Left ventricle myocardium inferior (tissue), 1 donor: ENCODE measurements at places on chromosomes 11 and 22. TPM values are rescaled to one million over a fixed set of nuclear protein-coding genes. Genes with fewer than 3 reads are reported as not detected.

- H3K36me3 ChIP-seq = no peaks in the 10 kb centered on the region
- no peak overlapping the region for H3K4me3 ChIP-seq
- no peaks in the 10 kb centered on the region for H3K27me3 ChIP-seq
- H3K27ac ChIP-seq = no peak overlapping the region
- no peak for DNase-seq
Observed at GRCh38 chr11:35971841-35972422, 28.1 kb downstream of the LDLRAD3 start.

DNA sequence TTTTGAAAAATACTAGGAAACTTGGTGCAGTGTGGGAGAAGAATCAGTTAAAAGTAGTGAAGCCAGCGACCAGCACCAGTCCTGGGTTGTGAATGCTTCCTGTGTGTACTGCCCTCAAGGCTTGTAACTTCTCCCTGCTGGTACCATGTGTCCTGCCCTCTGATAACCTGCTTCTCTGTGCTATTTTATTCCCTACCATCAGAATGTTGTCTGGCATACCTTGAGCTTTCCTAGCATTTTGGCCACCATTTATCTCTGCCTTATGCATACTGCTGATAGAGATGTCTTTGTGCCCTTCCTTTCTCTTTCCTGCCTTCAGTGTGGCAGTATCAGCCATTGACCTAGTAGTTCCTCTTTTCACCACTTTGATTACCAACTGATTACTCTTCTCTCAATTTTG is 2.0 kb downstream of the GTF2H1 start:
- H3K4me3 ChIP-seq = peak overlapping the region; percentile 91
- H3K27ac ChIP-seq = peak overlapping the region; percentile 41
- H3K4me1 ChIP-seq = peaks cover 77% of the 10 kb centered on the region
- peaks cover 19% of the 10 kb centered on the region for H3K36me3 ChIP-seq

Gene GRM5
- not detected for total RNA-seq

- H3K27me3 ChIP-seq = no peaks in the 10 kb centered on the region
- H3K27ac ChIP-seq = no peak overlapping the region
- H3K4me1 ChIP-seq = no peaks in the 10 kb centered on the region
- DNase-seq = no peak
- no peak overlapping the region for H3K4me3 ChIP-seq
- no peaks in the 10 kb centered on the region for H3K36me3 ChIP-seq
Observed at GRCh38 chr11:40302669-40303068, 1156.8 kb downstream of the LRRC4C start.

GRCh38 chr22:47151490-47151889 is 389.0 kb downstream of the TBC1D22A start:
- H3K4me3 ChIP-seq = no peak overlapping the region
- no peak for DNase-seq
- H3K36me3 ChIP-seq = no peaks in the 10 kb centered on the region
- peaks cover 20% of the 10 kb centered on the region for H3K4me1 ChIP-seq
- no peaks in the 10 kb centered on the region for H3K27me3 ChIP-seq
- H3K27ac ChIP-seq = no peak overlapping the region

DNA sequence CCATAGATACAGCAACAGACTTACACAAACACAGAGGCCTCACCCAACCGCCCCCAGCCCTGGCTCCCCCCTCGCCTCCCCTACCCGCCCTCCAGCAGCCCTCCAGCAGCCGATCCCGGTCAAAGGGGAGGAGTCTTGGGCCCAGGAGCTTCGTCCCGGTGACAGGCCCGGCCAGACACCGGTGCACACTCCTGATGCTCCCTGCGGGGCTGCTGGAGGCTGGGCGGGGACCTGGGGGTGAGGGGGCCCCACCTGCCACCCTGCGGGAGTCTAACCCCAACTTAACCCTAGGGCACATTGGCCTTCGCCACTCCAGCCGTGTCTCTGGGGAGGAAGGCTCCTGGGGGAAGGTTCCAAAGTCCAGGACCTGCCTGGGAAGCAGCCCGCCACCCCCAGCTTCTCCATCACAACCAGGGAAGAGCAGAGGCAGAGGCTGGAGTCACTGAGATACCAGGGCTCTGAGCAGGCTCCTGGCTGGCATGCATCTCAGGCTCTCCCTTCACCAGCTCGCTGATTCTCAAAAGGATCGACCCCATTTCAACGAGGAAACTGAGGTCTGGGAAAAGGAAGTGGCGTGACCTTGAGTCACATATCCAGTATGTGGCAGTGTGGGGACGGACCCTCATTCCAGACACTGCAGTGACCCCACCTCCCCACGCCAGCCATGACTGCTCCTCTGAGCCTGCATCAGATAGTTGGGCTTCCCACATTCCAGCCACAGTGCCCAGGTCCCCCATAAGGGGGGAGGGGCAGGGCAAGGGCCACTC is 14.4 kb downstream of the BCL9L start:
- no peak for DNase-seq
- peaks cover 21% of the 10 kb centered on the region for H3K36me3 ChIP-seq
- H3K4me3 ChIP-seq = peak overlapping the region; percentile 63
- H3K27ac ChIP-seq = peak overlapping the region; percentile 96
- H3K4me1 ChIP-seq = peaks cover 100% of the 10 kb centered on the region

DNA sequence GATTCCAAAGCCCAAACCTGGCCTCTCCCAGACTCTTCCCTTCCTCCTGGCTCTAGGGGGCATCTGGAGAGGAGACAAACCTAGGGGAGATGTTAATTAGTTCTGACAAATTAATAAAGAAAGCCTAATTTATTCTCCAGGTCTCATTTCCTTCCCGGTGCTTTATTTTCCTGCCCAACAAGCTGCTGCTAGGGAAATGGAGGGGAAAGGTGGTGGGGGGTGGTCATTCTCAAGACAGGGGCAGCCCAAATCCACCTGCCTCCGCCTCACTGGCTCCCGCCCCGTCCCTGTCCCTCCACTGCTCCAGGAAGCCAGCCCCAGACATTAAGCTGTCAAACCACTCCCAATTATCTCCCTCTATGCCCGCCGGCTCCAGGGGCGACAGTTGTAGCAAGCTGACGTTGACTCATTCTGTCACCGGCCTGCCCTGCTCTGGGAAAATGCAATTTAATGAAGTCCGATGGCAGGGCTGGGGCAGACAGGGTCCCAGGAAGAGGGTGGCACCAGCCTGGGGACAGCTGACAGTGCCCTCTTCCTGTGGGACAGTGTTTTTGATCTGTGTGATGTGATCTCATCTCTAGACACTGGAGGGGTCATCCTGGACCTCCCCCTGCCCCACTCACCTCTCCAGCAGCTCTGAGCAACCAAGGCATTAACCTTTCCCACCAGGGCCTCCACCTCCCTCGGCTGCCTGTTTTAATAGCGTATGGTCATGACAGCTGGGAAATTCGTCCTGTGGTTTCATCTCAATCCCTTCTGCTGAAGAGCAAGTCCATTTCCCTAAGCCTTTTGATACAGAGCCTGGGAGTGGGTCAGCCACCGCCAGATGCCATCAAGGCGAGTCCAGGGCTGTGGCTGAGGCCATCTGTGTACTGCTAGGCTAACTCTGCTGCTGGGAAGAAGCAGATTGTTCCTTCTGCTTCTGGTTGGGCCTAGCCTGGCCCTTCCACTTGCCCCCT is 27.1 kb downstream of the NECTIN1 start:
- no peaks in the 10 kb centered on the region for H3K36me3 ChIP-seq
- peaks cover 66% of the 10 kb centered on the region for H3K4me1 ChIP-seq
- no peak for DNase-seq
- peak overlapping the region; percentile 38 for H3K27ac ChIP-seq

GRCh38 chr11:64466115-64466718 is 107.3 kb downstream of the RPS6KA4 start:
- H3K4me3 ChIP-seq = no peak overlapping the region
- no peaks in the 10 kb centered on the region for H3K36me3 ChIP-seq
- peaks cover 59% of the 10 kb centered on the region for H3K27me3 ChIP-seq
- DNase-seq = no peak
- no peak overlapping the region for H3K27ac ChIP-seq

DNA sequence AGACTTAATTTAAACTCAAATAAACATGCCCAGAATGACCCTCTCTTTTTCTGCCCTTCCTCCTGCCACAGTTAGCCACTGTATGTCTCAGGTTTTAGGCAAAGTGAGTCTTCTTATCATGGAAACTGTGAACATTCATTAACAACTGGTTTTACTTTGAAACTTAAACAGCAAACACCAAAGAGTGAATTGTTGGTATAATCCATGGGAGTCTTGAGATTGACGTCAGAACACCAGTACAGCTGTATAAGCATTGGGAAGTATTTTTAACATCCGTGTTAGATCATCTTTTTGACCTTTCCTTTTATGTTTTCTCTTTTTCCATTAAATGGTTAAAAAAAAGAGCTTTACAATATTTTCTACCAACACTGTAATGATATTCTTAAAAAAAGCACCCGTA is 38.9 kb downstream of the ARHGEF12 start:
- H3K36me3 ChIP-seq = no peaks in the 10 kb centered on the region
- peak overlapping the region; percentile 44 for H3K27ac ChIP-seq
- H3K27me3 ChIP-seq = no peaks in the 10 kb centered on the region
- no peak overlapping the region for H3K4me3 ChIP-seq
- H3K4me1 ChIP-seq = peaks cover 80% of the 10 kb centered on the region

Gene DRICH1
- total RNA-seq = not detected

DNA sequence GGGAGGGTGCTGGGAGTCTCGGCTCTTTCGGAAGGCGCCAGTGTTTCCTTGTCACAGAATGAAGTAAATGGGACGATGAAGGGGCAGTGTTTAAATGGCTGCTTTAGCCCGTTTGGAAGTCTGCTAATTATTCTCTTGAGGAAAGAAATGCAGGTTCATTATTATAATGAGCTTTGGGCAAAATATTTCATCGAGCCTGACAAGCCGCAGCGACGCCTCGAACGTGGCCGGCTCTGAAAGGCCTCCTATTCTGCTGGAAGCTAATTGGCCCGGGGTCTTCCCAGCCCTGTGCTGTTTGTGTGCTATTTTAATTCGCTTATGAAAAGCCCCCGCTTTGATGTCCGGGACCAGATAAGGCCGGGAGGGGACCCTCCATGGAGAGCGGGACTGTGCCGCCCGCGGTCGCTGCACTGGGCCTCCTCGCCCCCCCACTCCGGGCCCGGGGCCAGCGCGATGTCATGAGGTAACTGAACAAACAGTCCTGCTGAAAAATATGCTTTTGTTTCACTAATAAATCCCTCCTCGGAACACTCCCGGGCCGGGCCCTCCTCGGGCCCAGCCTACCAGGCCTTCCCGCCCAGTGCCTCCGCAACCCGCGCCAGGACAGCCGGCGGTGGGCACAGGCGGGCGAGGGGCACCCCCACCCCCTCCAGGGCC is 78.4 kb downstream of the CDKN1C start:
- peaks cover 75% of the 10 kb centered on the region for H3K4me1 ChIP-seq
- peak overlapping the region; percentile 41 for H3K4me3 ChIP-seq
- H3K27ac ChIP-seq = peak overlapping the region; percentile 63
- no peaks in the 10 kb centered on the region for H3K36me3 ChIP-seq
